DMS79 (cell line): ENCODE measurements at places on chromosomes 4 and X.

DNA sequence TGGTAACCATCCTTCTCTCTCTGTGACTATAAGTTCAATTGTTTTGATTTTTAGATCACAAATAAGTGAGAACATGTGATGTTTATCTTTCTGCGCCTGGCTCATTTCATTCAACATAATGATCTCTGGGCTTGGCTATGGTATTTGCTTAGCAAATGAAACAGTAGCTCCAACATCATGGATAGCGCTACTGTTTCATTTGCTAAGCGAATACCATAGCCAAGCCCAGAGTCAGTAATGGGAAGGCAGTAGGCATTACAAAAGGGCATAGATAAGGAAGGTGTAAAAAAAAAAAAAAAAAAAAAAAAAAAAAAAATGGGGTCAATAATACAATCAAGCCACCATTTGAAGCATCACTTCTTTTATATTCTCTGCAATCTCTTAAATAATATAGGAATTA lies 469.0 kb upstream of the ATOH1 start:
- DNase-seq = no peak

DNA sequence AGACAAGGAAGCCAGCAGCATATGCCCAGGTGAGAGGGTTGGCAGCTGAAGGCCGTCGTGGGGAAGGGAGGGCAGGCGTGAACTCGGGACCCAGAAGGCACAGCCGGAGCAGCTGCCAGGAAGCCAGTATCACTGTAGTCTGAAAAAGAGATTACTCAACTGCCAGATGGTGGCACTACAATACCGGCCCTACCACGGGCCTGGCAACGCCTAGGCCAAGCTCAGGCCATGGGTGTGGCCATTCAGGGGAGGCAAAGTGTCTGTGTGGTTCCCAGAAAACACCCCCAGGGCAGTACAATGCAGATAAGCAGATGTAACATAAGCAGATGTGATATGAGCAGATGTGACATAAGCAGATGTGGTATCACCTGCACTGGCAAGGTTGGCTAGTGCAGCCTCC lies 236.0 kb downstream of the AFAP1 start:
- DNase-seq = no peak

- DNase-seq = no peak
Measured at GRCh38 chr4:155444721-155445120, 68.0 kb upstream of the MAP9 start.

GRCh38 chrX:14864631-14865030 lies 8.2 kb downstream of the FANCB start:
- DNase-seq = no peak

GRCh38 chrX:68455151-68455510 lies 21.8 kb upstream of the OPHN1 start:
- DNase-seq = no peak

DNA sequence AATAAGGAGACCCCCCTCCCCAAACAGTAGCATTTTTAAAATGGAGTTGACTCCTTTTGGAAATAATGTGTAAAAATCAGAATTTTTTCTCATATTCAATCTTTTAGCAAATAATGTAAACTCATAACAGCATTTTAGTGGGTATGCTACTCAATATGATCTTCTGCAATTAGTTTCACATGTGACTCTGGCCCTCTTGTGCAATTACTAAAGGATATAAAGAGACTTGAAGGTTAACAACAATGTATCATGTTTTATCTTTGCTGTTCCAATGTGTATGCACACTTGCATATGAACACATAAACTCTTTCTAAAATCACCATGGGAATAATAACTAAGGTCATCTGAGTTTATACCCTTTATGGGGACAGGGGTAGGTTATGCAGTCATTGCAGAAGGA lies 39.9 kb upstream of the RXFP1 start:
- no peak for DNase-seq

DNA sequence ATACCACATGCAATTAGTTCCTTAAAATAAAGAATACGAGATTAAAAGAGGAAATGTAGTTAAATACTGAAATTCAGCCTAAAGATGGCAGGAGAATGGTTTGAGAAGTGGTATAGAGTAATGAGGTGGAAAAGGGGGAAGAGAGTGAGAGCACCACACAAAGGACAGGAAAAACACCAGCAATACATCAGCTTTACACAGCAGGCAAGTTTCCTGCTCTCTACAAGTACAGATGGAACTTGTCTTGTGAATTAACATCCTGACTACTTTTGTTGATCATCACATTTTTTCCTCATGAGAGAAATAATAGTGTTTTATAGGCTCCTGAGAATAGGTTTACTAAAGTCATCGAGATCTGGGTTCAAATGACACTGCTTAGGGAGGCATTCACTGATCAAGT lies 2.9 kb upstream of the UNC5C start:
- DNase-seq = no peak

DNA sequence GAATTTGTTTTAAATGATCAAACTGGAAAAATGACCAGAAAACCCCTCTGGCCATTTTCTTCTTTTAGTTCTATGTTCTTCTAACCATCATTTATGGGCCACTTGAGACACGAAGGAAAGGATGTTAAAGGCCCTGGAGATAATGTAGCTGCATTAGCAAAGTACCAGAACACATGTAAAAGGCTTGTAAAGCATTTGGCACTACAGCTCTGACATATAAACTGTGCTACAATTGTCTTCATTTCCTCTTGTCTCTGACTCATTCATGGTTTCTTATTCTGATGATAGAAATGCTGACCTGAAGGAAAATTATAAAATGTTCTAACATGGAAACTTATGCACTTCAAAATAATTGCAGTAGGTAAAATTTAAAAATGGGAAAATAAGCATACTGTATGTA lies 388.7 kb downstream of the FAT4 start:
- DNase-seq = no peak

DNA sequence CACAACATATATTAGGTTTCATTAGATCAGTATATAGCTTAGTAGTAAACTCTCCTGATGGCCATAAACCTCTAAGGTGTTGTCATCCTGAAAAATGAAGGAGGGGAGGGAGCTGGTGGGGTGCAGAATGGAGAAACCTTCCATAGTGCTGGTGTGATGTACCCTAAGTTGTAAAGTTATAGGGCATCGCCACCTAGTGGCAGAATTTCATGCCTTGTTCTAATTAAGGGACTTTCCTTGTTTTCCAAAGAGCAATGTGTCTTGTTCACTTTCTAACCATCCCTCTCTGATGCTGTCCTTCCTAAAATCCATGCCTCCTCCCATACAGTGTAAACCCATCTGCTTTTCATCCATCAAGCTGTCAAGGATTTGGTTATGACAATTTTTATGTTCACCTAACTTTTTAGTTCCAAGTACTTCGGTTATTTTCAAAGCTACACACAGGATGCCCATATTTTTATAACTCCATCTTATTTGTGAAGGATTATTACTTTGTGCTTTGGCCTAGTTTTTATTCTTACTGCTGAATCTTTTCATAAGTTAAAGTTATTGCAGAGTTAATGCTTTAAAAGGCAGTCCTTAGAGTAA lies 4.5 kb downstream of the NBDY start:
- DNase-seq = no peak

GRCh38 chrX:518319-518718 lies 112.3 kb upstream of the SHOX start:
- DNase-seq = no peak

GRCh38 chr4:15352524-15352923 lies 75.3 kb upstream of the C1QTNF7 start:
- no peak for DNase-seq

DNA sequence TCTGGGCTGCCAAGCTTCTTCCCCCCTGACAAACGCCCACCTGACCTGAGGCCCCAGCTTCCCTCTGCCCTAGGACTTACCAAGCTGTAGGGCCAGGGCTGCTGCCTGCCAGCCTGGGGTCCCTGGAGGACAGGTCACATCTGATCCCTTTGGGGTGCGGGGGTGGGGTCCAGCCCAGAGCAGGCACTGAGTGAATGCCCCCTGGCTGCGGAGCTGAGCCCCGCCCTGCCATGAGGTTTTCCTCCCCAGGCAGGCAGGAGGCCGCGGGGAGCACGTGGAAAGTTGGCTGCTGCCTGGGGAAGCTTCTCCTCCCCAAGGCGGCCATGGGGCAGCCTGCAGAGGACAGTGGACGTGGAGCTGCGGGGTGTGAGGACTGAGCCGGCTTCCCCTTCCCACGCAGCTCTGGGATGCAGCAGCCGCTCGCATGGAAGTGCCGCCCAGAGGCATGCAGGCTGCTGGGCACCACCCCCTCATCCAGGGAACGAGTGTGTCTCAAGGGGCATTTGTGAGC lies 37.0 kb downstream of the HTRA3 start:
- no peak for DNase-seq

- no peak for DNase-seq
Measured at GRCh38 chrX:45422216-45422925, 221.7 kb upstream of the DIPK2B start.

- DNase-seq = no peak
Measured at GRCh38 chr4:163542275-163542674, 47.8 kb downstream of the TMA16 start.

GRCh38 chr4:45679411-45679810 lies 444.4 kb downstream of the GABRG1 start:
- DNase-seq = no peak

GRCh38 chr4:67120369-67120768 lies 424.9 kb downstream of the CENPC start:
- no peak for DNase-seq

GRCh38 chrX:11665168-11666111 lies at the start of gene ARHGAP6:
Gene ARHGAP6 (minus strand): TSS chrX:11665920. CDS start chrX:11664828, 1,092 bp downstream.
- no peak for DNase-seq

GRCh38 chr4:136424052-136424451 lies 1108.2 kb downstream of the PCDH18 start:
- no peak for DNase-seq

GRCh38 chr4:88989990-88990389 lies 67.0 kb downstream of the FAM13A start:
- DNase-seq = peak; percentile 51

DNA sequence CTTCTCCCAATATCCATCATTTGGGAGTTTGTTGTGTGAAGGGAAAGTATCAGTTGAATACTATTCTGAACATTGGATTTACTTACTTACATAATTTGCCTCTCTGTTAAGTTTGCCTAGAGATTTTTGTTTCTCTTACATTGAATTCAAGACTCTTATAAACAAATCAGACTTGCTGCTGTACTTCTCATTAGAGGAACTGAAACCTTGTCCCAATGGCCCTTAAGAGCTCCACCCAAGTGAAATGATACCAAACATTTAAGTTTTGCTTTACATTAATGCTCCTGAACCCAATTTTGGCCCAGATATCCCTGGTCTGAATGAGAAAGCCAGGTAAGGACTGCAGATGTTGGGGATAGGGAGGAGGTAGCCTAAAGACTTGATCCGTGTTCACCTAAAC lies 32.0 kb downstream of the HAND2 start:
- no peak for DNase-seq

DNA sequence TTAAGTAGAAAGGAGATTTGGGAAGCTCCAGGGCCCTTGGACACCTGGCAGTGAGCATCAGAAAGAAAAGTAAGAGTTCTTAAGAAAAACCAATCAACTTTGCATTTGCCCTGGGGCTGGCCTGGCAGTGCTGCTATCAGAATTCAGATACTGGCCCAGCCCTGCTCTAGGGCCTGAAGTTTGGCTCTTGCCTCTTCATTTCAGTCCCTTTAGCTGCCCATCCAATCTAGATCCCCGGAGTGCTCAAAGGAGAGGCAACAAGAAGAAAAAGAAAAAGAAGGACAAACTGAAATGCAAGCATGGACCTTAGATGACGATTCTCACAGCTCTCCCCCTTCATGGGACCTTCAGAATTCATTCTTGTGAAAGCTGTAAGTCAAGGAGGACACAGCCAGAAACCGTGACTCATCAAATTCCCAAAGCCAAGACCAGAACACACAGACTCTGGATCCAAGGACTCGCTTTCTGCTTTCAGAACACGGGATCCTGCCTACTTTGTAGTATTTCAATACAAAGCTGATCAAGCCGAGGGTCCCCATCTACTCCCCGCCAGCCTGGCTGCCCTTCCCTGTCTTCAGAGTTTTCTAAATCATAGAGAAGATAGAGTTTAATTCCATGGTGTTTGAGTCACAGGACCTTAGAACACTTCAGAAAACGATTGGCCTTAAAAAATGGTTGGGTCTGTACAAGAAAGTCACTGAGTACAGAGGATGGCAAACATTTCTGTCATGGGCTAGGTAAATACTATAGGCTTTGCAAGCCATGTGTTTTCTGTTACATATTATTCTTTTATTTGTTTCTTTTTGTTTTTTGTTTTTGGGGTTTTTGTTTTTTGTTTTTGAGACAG lies 103.7 kb downstream of the RBM47 start:
- DNase-seq = no peak

GRCh38 chr4:183986291-183986970 lies 81.3 kb downstream of the STOX2 start:
- DNase-seq = no peak

DNA sequence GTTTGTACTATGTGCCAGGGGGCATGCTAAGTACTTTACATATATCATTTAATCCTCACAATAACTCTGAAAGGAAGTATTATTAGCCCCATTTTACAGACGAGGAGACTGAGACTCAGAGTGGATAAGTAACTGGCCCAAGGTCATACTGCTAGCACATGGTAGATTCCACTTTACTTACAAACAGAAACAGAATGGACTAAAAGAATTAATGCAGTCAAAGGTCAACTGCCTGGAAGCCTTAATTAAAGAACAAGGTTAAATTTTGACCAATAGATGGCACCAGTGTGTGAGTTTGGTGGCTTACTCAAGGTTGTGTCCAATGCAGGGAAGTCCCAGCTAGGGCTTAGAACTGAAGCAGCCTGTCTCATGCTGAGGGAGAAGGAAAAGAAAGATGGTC lies 4.7 kb downstream of the RIPPLY1 start:
- DNase-seq = no peak

GRCh38 chrX:130385520-130385919 lies at the start of gene GPR119:
Gene GPR119 (minus strand): TSS chrX:130385674. CDS start chrX:130385447, 227 bp downstream.
- no peak for DNase-seq

- no peak for DNase-seq
Measured at GRCh38 chrX:14616301-14616700, 87.0 kb downstream of the GLRA2 start.

DNA sequence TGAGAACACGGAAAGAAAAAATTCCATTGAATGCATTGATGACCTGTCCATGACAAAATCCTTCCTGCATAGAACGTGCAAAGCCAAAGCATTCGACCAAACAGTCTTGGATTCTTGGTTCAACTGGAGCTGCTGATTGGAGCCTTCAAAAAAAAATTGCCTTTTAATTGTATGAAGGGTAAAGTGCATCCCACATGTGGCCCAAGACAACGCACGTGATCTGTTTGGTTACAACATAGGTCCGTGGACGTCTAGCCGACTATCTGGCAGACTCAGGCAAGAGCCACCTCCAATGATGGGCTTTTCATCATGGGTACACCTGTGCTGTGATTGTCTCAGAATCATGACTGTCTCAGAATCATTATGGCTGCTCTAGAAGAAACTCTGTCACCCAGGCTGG lies 52.3 kb downstream of the SHOX start:
- no peak for DNase-seq

DNA sequence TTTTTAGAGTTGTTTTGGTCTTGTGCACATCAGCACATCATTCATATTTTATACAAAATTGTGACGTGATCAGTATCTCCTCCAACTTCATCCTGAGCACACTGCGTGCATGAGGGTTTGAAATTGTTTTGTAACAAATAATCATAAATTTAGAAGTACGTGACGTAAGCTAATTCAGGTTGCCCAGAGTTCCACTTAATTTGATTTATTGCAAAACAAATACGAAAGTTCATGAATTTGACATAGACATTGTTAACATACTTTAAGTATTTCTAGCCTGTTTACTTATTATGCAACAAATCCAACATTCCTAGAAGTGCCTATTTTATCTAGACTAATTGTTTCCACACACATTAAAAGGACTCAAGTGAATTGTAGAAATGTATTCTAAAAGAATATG lies 48.3 kb downstream of the MAP7D3 start:
- no peak for DNase-seq
